ENCODE measurements at places on chromosomes 5 and 9.

GRCh38 chr5:98510143-98510985 lies 263.1 kb upstream of the RGMB start:
- DNase-seq, result no peak

DNA sequence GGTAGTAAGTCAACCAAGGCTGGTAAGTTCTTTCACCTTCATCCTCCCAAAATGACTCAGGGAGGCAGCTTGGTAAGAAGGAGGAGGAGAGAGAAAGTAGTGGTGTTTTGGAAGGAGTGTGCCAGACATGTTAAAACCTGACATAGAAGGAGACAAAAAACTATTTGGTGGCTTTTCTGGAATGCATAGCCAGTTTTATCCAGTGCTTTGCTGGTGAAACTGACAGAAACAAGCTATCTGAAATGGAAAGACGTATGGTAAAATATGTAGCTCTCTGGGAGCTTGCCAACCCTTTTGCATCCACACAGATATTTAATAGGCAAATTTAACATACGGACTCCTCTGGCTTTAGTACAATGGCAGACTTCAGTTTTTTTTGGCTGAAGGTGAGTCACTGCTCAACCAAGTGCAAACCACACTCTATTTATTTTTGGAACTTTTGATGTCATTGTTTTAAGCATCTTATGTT lies 45.4 kb downstream of the RAB14 start:
- DNase-seq, result peak; percentile 49

DNA sequence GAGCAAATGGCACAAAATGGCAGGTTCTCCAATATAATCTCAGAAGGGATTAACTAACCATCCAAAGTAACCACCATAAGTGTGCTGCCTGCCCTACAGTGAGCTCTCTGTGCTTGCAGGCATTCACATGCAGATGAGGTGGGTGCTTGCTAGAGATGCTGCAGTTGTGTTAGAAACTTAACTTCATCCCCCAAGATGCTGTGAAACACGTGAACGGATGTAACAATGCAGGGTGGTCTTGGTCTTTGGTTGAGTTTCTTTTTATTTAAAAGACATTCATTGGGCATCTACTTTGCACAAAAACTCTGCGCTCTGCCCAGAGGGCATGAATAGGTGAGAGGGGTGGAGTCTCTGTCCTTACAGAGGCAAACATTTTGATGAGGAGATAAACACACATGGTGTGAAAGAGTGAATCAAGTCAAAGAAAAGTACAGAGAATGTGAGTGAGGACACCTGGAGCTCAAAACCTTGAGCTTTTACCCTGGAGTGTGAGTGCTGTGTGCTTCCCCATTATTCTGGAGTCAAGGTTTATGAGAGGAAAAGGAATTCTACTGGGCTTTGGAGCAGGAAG lies 143.9 kb upstream of the DAP start:
- no peak for DNase-seq

- no peak for DNase-seq
Observed at GRCh38 chr9:127516835-127517607, 65.7 kb downstream of the LRSAM1 start.

GRCh38 chr5:56358046-56358445 lies 124.9 kb upstream of the ANKRD55 start:
- no peak for DNase-seq

DNA sequence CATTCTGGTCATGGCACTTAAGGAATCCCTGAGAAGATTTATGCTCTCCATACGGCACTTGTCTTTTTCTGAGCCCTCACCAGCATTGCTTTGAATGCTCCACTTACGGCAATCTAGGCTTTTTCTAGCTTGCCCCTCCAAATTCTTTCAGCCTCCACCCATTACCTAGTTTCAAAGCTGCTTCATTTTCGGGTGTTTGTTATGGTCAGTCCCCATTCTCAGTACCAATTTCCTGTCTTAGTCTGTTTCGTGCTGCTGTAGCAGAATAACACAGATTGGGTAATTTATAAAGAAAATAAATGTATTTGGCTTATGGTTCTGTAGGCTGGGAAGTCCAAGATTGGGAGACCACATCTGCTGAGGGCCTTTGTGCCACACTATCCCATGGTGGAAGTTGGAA lies 42.0 kb downstream of the ARHGEF28 start:
- DNase-seq, result no peak

- DNase-seq, result no peak
Observed at GRCh38 chr9:104386013-104386412, 118.0 kb upstream of the OR13F1 start.

- DNase-seq, result no peak
Observed at GRCh38 chr5:172849606-172850453, 15.8 kb downstream of the ERGIC1 start.

DNA sequence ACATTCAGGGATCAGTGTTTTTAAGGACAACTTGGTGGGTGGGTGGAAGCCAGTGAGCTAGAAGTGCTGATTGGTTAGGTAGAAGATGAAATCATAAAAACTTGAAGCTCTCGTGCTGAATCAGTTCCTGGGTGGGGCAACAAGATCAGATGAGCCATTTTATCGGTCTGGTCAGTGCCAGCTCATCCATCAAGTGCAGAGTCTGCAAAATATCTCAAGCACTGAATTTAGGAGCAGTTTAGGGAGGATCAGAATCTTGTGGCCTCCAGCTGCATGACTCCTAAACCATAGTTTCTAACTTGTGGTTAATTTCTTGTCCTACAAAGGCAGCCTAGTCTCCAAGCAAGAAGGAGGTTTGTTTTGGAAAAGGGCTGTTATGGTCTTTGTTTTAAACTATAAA lies 166.4 kb downstream of the FAM170A start:
- DNase-seq, result no peak

Data from activated CD8-positive, alpha-beta memory T cell treated with anti-CD3 and anti-CD28 coated beads, Interleukin-2, amount 10 ng/mL, durations not matched to agents 7 days and 5 days (primary cell).